Epithelial cell of umbilical artery (primary cell): ENCODE measurements at places on chromosomes 1 and 21. TPM values are rescaled to one million over a fixed set of nuclear protein-coding genes. Genes with fewer than 3 reads are reported as not detected.

The VCAM1 gene
- total RNA-seq: 14.3 and 47.1 TPM in 2 replicates

The GBP5 gene
- 0.15 and 0.32 TPM in 2 replicates for total RNA-seq

The CXADR gene
- 26.6 and 54.3 TPM in 2 replicates for total RNA-seq

The OR10J5 gene
- total RNA-seq: not detected in 2 replicates

The SYT11 gene
- total RNA-seq: 29.9 and 41.5 TPM in 2 replicates

The C4BPA gene
- total RNA-seq: not detected in 2 replicates

The TAS1R1 gene
- not detected in 2 replicates for total RNA-seq

The OR2T34 gene
- not detected in 2 replicates for total RNA-seq

The PLA2G2D gene
- total RNA-seq: not detected in 2 replicates

The RGS18 gene
- not detected in 2 replicates for total RNA-seq

The RPS6KA1 gene
- 11.4 and 28.9 TPM in 2 replicates for total RNA-seq

The DAP3 gene
- total RNA-seq: 66.9 and 78.9 TPM in 2 replicates

The FAM72B gene
- total RNA-seq: 2.9 and 4.0 TPM in 2 replicates

The SPRR3 gene
- not detected in 2 replicates for total RNA-seq

The GNAT2 gene
- total RNA-seq: 0.32 TPM in 1 of 2 replicates, not detected in the other

The TARBP1 gene
- 21.6 and 23.4 TPM in 2 replicates for total RNA-seq

The MYOG gene
- not detected in 2 replicates for total RNA-seq

The ZNF281 gene
- total RNA-seq: 19.5 and 21.1 TPM in 2 replicates

The S100A5 gene
- total RNA-seq: not detected in 2 replicates

The LAMC1 gene
- 283 and 465 TPM in 2 replicates for total RNA-seq

The RNF186 gene
- total RNA-seq: not detected in 2 replicates

The ST6GALNAC3 gene
- total RNA-seq: 17.9 and 28.0 TPM in 2 replicates

The B3GALT5 gene
- total RNA-seq: under 0.01 TPM in 1 of 2 replicates, not detected in the other

The TPM3 gene
- 794 and 906 TPM in 2 replicates for total RNA-seq

The SSR2 gene
- 414 and 943 TPM in 2 replicates for total RNA-seq

The LRRN2 gene
- not detected in 2 replicates for total RNA-seq

The PCP4 gene
- not detected in 2 replicates for total RNA-seq

The PDE4DIP gene
- total RNA-seq: 17.9 and 24.3 TPM in 2 replicates

The HOOK1 gene
- total RNA-seq: not detected in 2 replicates

The TEDDM1 gene
- not detected in 2 replicates for total RNA-seq

The S100A9 gene
- total RNA-seq: not detected in 2 replicates
